ENCODE measurements at places on chromosomes 12 and 14.

DNA sequence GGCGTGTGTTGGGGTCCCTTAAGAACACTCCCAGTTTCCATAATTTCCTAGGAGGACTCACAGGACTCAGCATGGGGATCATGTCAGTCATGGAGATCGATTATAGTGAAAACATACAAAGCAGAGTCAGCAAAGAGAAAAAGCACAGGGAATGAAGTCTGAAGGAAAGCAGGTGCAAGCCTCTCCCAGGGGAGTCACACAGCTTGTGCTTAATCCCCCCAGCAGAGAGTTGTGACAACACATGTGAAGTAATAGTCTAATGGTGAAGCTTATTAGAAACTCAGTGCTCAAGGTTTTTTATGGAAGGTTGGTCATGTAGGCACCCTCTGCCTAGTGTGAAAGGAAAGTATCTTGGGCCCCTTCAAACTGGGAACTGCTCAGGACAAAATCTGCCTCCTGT is 149.0 kb upstream of the SEL1L start:
- DNase-seq = no peak

- no peak for DNase-seq
These were observed 77.6 kb downstream of the SCAF11 start for GRCh38 chr12:45912774-45913173.

- DNase-seq = no peak
These were observed 286.4 kb upstream of the PRKD1 start for GRCh38 chr14:30214014-30214413.

GRCh38 chr14:86333493-86333892 is 803.5 kb downstream of the FLRT2 start:
- DNase-seq = no peak

GRCh38 chr12:115801871-115802270 is 475.6 kb downstream of the MED13L start:
- no peak for DNase-seq

DNA sequence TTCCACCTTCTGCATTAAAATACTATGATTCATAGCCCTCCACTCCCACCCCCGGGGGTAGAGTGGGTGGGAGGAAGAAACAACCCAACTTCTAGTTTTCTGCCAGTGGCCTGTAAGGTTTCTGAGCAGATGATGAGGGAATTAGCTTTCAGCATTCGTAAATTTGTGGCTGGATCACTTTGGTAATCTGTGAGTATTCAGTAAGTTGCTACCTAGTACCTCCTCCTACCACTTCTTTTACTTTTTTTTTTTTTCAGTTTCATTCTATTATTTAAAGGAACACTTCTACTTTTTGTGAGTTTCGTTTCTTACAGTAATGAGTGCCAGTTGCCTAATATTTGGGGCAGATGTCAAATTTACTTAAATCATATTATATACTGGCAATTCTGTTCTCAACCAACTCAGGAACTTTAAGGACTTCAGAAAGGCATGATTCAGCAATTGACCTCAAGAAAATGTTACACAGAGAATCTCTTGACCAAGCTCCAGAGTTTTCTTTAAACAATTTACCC is 42.4 kb upstream of the EMP1 start:
- DNase-seq = peak; percentile 38

DNA sequence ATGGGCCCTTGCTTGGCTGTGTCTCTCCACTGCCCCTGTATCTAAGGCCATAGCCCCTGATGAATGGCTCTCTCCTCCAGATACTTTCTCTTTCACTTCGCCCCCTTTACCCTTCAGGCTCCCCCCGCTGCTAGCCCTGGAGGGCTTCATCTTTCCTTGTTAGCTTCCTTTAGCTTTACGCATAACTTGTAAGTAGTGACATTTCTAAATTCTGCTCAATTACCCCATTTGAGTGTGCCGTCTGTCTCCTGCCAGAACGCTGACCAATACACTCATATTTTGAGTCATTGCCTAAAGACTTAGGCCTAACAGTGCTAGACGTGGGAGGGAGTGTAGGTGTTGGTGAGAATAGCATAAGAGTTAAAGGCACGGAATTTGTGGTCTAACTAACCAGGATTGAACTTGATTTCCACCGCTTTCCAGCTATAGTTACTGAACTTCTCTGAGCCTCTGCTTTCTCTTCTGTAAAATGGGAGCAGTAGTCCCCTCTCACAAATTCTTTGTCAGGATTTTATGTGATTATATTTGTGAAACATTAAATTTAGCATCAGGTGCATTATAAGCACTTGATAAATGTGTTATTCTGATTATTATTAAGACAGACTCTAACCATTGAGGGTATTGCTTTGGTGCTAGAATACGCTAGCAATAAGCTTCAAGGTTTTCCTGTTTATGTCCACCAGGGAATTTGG is 129.3 kb downstream of the ZFP36L1 start:
- peak; percentile 93 for DNase-seq

DNA sequence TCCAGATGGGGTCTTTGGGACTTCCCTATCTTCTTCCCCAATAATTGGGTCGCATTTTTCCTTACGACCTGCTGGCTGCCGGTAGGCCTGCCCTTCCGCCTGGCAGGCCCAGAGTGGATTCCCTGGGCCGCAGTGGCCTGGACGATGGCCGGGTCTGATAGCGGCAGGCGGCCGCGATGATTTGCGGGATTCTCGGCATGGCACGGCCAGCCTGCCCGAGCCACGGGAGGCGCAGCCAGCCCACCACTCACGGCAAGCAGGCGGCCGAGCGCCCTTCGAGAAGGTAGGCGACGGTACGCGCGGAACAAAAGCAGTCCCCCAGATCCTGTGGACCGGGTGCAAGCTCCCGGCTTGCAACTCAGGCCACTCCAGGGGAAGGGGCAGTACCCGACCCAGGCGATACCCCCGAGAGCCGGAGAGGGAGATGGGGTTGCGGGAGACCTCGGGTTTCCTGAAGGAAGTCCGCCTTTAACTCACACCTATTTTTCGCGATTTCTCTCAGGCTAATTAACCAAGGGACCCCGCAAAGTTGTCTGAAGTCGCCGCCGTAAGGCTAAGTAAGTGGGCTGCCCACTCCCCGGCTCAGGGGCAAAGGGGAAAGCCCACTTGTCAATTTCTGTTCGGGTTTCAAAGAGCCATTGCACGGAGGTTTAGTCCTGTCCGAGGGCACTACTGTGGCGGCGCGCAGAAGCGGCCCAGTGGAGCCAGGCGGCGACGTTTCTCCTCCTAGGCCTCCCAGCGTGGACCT is 1.4 kb upstream of the GSC start:
- DNase-seq = no peak

- DNase-seq = peak; percentile 57
These were observed 7.3 kb downstream of the STAC3 start for GRCh38 chr12:57243521-57244311.

GRCh38 chr12:124625867-124626675 is 58.7 kb upstream of the NCOR2 start:
- DNase-seq = peak; percentile 90

Measured in RPMI7951 (cell line).